NCI-H82 (cell line): ENCODE measurements at places on chromosomes 7 and 10.

DNA sequence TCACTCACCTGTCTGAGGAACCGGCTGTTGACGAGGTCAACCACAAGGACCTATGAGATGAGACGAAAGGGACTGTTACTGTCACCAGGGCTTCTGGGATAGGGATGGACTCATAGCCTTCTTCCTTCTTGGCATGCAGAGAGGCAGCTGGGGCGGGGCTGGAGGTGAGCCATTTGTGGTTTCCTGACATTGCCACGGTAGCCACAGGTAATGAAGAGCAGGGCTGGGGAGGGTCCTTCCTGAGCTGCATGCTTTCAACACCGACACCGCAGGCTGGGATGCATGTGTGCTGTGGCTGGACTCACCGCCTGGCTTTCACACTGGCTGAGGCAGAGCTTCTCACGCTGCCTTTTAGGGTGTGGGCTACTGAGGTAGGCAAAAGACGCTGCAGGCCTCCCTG is 46.4 kb upstream of the MKRN1 start:
- DNase-seq = no peak

DNA sequence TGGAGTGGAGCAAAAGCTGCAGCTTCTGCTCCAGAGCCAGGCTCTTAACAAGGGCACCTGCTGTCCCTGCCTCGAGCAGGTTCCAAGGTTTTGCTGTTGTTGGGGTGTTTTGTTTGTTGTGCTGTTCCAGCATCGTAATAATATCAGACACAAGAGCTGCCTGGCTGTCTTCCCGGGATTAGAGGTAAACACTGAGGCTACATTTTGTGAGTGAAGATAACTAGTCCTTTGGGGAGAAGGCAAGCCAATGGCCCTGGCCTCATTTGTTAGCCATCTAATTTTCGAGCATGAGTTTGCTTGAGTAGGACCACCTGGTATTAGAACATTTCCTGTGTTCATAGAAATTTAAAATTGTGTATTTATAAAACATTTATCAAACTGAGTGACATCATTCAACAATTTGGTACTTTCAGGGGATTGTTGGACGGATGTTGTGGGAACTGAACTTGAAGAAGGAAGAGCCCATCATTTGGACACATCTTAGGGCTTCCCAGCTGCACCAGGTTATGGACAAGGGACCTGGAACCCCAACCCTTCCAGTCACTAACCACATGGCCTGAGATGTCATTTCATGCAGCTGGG is 555.0 kb downstream of the TNS3 start:
- DNase-seq = no peak

- DNase-seq = no peak
Measured at GRCh38 chr7:104793066-104793465, 220.9 kb upstream of the KMT2E start.

- DNase-seq = no peak
Measured at GRCh38 chr7:24728503-24729364, 28.5 kb downstream of the GSDME start.

GRCh38 chr10:75408509-75408875 is 6.9 kb upstream of the ZNF503 start:
- DNase-seq = no peak
